ENCODE measurements at places on chromosomes 3 and 15. TPM values are rescaled to one million over a fixed set of nuclear protein-coding genes. Genes with fewer than 3 reads are reported as not detected.

GRCh38 chr3:160005004-160005403, 16.4 kb downstream of the IL12A start:
- no peak for DNase-seq

DNA sequence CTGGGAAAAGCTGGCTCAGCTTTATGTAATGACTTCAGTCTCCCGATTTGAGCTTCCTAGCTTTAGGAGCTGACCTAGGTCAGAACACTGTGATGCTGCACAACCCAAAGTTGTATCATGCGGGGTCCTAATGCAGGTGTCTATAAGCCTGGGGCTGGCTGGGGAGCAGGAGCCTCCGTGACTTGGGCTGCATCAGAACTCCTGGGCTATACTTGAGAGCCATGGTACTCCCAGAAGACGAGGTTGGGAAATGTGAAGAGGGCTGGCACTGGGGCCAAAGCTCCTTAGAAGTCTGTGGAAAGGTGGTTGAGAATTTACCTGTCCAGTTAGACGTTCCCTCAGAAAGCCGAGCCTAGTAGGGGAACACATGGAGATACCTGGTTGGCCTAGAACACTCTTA, 57.0 kb downstream of the BSN start:
- no peak for DNase-seq

DNA sequence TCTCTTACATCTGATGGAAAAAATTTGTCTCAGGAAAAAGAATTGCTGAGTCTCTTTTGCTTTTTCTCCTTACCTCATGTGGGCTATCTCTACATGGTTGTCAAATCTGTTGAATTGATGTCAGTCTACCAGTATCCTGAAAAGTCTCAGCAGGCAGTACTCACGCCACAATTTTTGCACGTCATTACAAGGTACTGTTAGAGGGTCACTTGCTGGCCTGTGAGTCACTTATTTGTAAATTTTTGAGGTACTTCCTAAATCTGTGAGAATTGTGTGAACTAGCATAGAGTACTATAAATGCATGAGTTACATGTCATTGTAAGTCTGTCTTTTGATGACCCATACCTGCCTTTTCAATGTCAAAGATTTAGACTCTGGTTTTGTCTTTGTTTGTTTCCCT, 15.9 kb downstream of the HPS3 start:
- DNase-seq, result no peak

- DNase-seq, result no peak
Measured at GRCh38 chr15:73914145-73914544, 12.1 kb upstream of the LOXL1 start.

- DNase-seq, result peak; percentile 99
Measured at GRCh38 chr3:126100634-126101301, 16.8 kb upstream of the SLC41A3 start.

DNA sequence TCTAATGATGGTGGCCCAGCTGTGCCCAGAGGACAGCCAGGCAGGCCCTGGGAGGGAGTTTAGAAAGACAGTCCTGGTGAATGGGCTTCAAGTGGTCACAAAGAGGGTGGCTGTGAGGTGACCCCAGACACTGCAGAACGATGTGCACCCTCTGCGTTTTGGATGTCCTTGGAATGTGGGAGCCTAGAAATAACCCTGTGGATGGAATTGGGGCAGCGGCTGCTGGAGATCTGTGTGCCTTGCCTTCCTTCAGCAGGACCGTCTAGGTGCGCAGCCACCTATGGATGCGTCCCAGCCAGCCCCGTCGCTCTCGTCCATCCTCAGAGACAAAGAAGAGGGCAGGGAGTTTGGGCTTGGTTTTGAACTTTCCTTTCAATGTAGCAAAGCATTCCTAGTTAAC, 46.5 kb downstream of the KLHL25 start:
- no peak for DNase-seq

DNA sequence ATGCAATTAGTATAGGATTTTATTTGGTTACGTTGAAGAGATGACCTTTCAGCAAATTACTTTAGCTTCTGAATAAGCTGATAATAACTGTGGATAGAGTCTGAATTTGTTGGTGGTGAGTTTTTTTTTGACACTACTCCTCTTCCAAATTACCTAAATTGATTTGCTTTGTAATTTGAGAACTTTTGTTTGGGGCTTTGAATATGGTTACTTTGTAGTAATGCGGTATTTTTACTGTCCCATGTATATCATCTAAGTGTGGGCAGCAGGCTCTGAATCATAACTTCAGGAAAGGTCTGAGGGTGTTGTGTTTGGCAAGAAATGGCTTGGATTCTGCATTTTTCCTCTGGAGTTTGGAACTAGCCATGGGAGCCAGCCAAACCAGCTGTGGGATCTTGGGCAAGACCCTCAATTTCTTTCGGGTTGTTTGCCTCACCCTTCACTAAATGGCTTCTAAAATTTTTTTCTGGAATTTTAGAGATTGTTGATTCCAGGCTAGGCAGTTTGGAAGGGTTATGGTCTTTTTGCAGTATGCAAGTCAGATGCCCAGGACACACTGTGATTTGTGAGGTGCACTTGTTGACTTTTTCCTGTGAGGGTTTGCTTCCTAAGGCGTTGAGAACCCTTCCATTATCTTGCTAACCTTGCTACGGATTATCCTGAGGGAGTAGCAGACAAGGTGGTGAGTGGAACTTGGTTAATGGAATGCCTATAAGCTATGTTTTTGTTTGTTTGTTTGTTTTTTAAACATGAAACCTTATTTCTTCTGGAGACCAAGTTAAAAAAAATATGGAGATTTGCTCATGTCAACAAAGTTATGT, 10.4 kb downstream of the PTPRG start:
- peak; percentile 74 for DNase-seq

DNA sequence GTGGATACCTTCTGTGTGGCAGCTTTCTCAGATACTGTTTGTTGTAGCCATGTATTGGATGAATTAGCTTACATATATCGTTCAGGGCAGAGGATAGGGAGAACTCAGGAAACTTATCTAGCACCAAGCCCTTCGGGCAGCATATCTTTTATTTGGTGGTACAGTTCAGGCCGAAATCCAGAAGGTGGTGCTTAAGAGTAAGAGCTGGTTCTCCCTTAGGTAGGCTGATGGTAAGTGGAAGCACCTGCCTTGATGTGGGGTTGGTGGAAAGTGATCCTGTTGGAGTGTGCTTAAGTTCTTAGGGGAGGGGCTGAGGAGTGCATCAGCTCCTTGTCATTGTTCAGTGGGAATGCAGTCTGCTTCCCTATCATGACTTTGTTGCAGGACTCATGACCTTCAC, 187.5 kb downstream of the DOCK3 start:
- no peak for DNase-seq

GRCh38 chr3:23949784-23950183, 4.7 kb downstream of the NR1D2 start:
- peak; percentile 61 for DNase-seq

DNA sequence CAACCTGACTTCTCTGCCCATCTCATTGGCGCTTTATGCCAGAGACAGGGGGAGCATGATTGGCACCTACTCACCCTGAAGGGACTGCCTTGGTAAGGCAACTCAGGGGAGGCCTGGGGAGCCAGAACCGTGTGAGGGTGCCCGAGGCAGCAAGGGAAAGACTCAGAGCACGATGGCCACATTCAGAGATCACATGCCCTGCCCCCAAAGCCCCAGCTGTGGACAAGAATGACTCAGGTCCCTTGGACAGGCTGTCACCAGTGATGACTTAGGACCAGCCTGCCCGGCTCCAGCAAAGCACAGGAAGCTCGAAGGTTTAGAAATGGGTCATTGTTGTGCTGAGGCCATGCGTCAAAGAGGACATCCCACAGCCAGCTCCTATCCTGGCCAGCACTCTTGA, 49.1 kb upstream of the LIMD1 start:
- peak; percentile 66 for DNase-seq

DNA sequence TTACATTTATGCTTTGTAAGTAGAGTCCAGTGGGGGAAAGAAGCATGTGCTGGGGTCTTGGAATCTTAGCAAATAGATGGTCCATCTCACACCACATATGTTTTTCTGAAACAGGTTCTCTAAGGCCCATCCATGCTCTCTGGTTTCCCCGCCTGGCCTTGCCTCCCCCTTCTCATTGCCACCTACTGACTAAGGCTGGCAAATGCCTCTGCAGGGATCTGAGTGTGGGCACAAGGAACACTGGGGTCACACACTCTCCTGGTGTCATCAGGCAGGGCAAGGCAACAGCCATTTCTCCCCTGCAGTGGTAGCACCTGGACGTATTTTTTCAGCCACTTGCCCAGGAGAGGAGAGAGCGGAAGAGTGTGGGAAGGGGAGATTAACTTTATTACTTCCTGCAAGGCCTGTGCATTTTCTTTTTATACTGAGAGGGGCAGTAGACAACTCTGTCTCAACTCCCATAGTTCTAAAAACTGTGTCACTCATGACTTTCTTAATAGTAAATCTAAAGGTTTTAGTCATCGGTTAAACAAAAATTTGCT, 804.2 kb upstream of the NECTIN3 start:
- DNase-seq, result no peak

DNA sequence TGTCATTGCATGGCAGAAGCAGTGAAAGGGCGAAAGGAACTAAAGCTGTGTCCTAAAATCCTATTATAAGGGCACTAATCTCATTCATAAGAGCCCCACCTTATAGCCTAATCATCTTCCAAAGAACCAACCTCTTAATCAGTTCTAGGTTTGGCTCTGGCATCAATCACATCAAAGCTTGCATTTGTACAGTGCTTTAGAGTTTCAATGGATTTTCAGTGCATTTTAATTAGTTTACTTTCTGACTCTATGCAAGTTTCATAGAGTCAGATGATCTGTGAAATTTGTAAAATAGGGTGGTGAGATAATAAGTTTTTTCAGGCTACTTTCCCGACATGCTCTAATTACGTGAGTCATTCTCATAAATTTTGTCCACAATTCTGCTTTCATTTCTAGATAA, 341.1 kb downstream of the DIPK2A start:
- peak; percentile 4 for DNase-seq

DNA sequence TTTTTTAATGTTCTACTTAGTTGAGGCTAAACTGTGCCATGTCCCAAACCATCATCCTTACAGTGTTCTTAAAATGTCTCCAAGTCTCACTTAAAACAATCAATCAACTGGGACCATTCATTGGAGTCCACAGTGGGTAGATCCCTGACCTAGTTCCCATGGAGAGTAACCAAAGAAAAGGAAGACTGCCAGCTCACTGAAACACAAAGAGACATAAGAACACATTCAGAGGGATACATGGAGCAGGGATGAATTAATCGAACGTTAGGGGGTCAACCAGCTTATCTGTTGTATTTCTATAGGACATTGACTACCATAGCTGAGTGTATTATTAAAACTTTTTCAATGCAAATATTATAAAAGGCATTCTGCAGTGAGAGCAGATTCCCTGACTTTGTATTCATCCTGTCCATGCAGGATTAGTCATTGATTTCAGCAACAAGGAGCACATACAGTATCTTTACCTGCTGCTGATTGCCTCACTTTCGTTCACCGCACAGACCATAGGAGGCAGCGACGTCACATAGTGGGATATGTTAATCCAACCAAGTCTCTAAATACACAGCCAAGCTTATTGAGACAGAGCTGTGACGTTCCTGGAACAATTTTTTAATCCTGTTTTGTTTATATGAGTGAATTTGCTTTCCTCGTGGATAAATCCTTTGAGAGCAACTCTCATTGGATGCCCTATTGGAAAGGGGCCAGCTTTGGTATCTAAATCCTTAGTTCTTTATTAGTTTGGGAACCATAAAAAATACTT, 364.9 kb upstream of the RBMS3 start:
- DNase-seq, result peak; percentile 40

GRCh38 chr3:75110741-75111140, 496.3 kb upstream of the CNTN3 start:
- no peak for DNase-seq

- DNase-seq, result no peak
Measured at GRCh38 chr3:125594581-125595011, 701 bp downstream of the OSBPL11 start.

- DNase-seq, result no peak
Measured at GRCh38 chr3:57118254-57118653, 46.9 kb downstream of the IL17RD start.

DNA sequence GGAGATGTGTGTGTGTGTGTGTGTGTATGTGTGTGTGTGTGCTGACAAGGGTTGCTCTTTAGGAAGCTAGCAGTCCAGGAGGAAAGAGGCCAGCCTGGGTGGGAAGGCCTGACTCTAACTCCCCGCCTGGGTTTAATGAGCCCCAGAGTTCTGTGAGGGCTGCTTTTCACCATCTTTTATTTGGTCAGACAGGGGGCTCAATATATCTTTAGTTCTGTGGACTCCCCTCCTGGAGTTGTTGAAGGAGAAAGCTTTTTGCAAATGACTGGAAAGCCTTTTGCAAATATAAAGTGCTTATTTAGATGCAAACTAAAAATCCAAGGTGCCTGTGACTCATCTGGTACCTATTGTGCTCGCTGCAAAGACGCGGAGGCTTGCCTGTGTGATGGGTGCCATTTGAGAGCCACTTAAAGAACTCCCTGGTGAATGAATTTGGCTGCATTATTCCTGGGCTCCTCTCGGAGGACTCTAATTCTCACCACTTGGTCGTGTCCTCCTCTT, 24.5 kb downstream of the DRD3 start:
- no peak for DNase-seq

DNA sequence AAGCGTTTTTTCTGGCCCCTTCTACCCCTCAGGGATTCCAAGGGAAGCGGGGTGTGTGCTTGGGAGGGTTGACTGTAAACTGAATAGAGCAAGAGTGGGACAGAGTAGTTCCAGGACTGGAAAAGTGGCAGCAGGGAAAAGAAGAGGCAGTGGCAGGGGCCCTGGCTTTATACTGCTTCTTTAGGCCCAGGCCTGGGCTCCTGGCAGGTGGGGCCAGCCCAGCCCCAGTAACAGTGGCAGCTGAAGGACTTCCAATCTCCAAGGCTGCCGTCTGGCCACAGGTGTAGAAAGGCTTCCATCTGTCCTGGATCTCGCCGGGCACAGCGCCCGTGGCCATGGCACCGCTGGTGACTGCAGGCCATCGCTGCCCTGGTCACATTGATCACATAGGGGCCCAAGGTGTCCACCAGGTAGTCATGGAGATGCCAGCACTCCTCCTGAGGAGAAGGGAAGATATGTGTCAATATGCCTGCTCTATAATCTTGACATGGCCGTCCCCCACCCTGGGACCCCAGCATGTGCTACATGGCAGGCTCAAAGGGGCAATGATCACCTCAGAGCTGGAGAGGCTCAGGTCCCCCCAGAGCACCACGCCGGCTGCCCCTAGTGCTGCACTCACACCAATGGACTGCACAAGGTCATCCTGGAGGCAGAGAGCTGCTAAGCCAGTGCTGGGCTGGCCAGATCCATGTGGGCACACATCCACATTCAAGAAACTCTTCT, 1.0 kb upstream of the IFRD2 start:
- DNase-seq, result no peak

DNA sequence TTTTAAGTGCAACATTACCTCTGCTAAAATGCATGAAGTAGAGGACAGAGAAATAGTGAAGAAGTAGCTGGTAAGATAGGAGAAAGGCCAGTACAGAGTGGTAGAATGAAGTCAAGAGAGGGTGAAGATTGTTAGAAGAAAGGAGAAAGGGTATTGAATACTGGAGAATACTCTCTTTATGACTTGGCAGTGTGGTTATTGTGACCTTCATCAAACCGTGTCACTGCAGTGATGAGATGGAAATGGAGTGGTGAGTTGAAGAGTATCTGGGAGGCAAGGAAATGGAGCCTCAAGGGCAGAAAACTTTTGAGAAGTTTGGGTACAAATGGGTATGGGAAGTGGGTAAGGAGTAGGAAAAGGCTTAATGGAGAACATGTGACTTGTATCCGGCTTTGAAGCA, 24.7 kb downstream of the MINDY2 start:
- no peak for DNase-seq

The TM2D3 gene
- 34.2 TPM for total RNA-seq

The INSYN1 gene
- total RNA-seq, result not detected

The CEP70 gene
- 28.0 TPM for total RNA-seq

The GHSR gene
- not detected for total RNA-seq

The ZNF80 gene
- not detected for total RNA-seq

The RLBP1 gene
- total RNA-seq, result not detected

The NAALADL2 gene
- 5.1 TPM for total RNA-seq

The LYZL4 gene
- total RNA-seq, result not detected

The SLC12A1 gene
- not detected for total RNA-seq

All from M059J (cell line).